Kidney tubule cell (primary cell): ENCODE measurements at places on chromosomes 4 and X.
A peak's percentile ranks its signal among the peaks of the same experiment; 100 is the strongest.

- DNase-seq, result no peak
Observed at GRCh38 chr4:141797966-141798365, 161.6 kb downstream of the IL15 start.

- no peak for DNase-seq
Observed at GRCh38 chr4:40040908-40041307, 15.7 kb upstream of the N4BP2 start.

- no peak for DNase-seq
Observed at GRCh38 chr4:180734753-180735432, 1508.3 kb upstream of the TENM3 start.

GRCh38 chr4:148980782-148981480, 538.7 kb upstream of the NR3C2 start:
- no peak for DNase-seq

DNA sequence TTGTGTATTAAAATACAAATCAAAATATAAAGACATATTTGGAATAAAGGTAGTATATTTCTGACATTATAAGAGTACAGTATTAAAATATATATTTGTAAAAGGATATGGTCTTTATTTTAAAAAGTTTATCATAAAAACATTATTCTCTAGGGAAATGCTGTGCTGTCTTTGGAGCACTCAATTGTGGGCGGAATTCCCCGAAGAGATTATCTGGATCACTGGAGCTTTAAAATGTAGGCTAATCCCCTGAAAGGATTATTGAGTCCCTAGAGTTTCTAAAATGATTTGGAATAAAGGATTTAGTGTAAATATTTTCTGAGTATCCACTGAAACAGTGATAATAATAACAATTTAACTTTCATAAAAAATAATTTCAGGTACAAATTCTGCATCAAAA, 1239.4 kb downstream of the TECRL start:
- DNase-seq, result no peak

GRCh38 chr4:167475951-167476350, 241.7 kb upstream of the SPOCK3 start:
- DNase-seq, result no peak

GRCh38 chr4:163701916-163702315, 207.4 kb downstream of the TMA16 start:
- DNase-seq, result peak; percentile 25
